ENCODE measurements at places on chromosomes 11 and 22.

DNA sequence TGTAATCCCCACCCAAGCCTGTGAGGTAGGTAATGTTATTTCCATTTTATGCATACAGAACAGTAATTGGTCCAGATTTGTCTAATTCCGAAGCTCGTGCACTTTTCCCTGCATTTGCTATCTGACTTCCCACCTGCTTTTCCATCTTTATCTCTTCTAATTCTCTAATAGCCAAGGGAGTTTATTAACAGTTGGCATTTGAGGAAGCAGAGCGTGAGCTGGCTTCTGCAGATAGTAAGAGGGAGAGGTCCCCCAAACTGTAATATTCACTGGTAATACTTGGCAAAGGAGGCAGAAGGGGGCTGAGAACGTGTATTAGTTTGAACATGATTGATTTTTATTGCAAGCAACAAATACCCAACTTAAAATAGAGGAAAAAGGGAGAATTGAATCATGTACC lies 110.8 kb upstream of the SPON1 start:
- DNase-seq = no peak

DNA sequence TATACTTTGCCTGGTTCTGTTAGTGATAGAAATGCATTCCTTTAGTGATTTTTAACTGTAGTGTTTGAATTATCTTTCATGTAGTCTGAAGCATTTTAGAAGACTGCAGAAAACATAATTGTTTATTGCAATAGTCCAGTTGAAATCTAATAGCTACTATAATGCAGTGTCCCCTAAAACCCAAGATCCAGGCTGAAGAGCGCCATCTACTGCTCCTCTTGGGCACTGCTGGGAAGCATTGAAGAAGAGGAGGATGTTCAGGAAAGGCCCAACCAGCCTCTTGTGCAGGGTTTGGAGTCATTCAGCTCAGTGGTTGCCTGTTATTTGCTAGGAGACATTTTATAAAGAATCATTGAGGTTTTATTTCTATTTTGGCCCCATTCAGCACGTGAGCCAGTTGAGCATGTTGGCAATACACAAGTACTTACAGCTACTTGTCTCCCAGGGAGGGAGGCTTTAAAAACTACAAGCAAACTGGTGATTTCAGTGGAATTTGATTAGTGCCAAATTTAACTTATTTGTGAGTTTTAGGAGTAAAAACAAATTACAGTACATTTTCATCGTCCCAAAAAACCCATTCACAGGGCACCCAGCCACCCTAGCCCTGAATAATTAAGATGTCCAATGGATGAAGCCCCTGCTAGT lies 74.9 kb upstream of the HORMAD2 start:
- DNase-seq = peak; percentile 60

DNA sequence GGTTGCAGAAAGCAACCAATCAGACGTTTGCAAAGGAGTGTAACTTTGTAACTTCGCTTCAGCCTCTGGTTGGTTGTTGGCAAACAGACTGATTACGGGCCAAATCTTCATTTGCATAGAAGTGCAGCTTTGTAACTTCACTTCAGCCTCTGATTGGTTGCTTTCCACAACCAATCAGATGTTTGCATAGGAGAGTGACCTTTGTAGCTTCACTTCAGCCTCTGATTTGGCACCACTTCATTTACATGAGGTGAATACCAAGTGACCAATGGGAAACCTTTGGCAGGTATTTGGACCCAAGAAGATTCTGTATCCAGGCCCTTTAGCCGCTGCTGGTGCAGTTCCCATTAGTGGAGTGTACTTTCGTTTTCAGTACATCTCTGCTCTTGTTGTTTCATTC lies 16.0 kb downstream of the USP47 start:
- peak; percentile 35 for DNase-seq

DNA sequence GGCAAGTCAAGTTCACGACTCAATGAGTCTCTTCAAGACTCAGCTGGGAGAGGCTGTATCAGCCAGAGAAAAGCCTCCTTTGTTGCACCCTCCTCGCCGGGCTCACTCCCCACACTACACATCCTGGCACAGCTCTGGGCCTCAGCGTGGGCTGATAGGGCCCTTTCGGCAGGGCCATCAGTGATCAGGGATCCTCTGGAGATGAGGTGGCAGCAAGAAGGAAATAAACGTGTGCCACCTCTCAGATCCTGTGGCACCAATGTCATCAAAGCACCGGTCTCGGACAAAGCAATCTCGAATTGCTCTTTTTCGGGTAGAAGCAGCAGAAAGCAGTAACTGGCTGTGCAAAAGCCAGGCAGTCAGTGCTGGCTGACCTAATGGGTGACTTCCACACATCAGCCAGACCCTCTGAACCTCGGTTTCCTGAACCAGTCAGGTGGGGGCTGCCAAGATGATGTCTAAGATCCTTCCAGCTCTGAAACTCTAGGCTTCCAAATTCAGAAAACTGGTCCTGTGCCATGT lies 2.1 kb downstream of the EHD1 start:
- DNase-seq = no peak

GRCh38 chr11:121037016-121037415 lies 13.1 kb downstream of the TBCEL start:
- DNase-seq = no peak
